ENCODE measurements at places on chromosomes 2 and 18.

GRCh38 chr2:168136392-168136977 is 110.9 kb downstream of the STK39 start:
- peak; percentile 11 for DNase-seq

GRCh38 chr2:144645083-144645778 is 125.3 kb upstream of the ZEB2 start:
- no peak for DNase-seq

DNA sequence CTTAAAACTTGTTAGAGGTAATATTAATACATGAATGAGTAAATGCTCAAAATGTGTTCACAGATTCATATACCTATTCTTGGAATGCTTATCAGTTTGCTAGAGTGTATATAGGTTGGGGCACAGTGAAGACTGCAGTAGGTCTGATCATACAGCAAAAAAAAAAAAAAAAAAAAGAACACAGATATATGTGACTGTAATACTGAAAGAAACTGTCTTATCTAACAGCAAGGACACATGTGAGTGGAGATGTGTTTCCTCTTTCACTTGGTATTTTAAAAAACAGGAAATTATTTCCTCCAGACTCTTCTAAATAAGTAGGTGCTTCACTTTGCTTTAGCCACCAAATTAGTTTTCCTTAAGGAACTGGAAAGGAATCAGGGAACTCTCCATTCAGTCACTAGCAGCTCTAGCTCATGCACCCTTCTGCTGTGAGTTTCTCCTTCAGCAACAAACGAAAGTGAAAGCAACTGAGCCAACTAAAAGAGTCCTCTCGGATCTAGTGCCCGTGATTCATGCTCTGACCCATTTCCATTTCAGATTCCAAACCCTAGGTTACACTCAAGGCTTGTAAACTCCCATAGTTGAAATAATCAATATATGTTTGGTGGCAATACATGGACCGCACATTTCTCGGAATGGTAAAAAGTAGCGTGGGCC is 98.5 kb downstream of the DSEL start:
- peak; percentile 14 for DNase-seq

GRCh38 chr2:23467618-23468017 is 82.6 kb downstream of the KLHL29 start:
- DNase-seq, result no peak

DNA sequence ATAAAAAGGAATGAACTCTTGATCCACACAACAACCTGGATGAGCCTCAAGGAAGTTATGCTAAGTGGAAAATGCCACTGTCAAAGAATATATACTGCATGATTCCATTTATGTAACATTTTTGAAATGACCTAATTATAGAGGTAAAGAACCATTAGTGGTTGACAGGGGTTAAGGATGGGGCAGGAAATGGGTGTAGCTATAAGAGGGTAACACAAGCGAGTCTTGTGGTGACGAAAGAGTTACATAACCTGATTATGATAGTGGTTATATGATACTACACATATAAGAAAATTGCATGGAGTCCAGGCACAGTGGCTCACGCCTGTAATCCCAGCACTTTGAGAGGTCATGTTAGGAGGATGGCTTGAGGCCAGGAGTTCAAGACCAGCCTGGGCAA is 346.6 kb upstream of the PKDCC start:
- no peak for DNase-seq

GRCh38 chr2:49687918-49688317 is 533.6 kb upstream of the FSHR start:
- DNase-seq, result no peak

All from naive B cell (primary cell).